Stimulated activated memory B cell treated with anti-CD40 and anti-IgM and Interleukin-4, amounts not matched to agents 10 μg/mL and 1 μg/mL and 100 μg/mL, for 72 hours (primary cell): ENCODE measurements at places on chromosomes 2 and 18.

GRCh38 chr2:190379249-190379964, 28.7 kb upstream of the MFSD6 start:
- no peak for ATAC-seq

GRCh38 chr2:119422360-119423107, 9.1 kb upstream of the TMEM37 start:
- ATAC-seq: no peak

DNA sequence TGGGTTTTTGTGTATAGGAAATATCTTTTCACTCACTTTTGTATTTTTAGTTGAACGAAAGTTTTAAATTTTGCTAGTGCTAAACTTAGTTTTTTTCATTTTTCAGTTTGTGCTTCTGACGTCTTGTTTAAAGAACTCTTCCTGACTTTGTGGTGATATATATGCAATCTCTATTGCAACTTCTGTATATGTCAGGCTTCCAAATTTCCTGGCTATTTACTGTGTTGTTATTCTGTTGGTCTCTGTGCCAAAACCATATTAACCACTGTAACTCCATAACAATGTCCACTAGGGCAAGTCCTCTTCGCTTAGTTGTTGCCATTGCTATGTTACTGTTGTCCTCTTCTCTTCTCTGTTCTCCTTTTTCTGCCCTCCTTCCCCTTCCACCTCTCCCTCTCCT, 3.2 kb upstream of the EHD3 start:
- no peak for ATAC-seq

- no peak for ATAC-seq
Observed at GRCh38 chr2:101014264-101014857, 12.3 kb downstream of the RPL31 start.

- ATAC-seq: no peak
Observed at GRCh38 chr2:32884346-32884745, 62.4 kb upstream of the LTBP1 start.

GRCh38 chr2:53787614-53788289, 908 bp downstream of the ERLEC1 start:
- ATAC-seq: no peak

- peak; percentile 73 for ATAC-seq
Observed at GRCh38 chr2:42105330-42106256, 57.8 kb downstream of the PKDCC start.

DNA sequence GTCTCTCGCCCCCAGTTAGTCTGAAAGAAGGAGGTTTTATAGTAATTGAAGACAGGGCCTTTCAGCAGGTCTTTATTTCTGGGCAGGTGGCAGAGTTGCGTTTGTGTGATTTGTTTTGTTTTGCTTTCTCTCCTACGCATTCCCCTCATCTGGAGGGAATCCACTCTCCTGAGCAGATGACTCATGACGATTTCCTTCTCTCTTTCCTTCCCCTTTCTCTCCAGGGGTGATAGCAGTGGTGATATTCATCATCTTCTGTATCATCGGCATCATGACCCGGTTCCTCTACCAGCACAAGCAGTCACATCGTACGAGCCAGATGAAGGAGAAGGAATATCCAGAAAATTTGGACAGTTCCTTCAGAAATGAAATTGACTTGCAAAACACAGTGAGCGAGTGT, 888.8 kb downstream of the CNTNAP5 start:
- ATAC-seq: no peak

DNA sequence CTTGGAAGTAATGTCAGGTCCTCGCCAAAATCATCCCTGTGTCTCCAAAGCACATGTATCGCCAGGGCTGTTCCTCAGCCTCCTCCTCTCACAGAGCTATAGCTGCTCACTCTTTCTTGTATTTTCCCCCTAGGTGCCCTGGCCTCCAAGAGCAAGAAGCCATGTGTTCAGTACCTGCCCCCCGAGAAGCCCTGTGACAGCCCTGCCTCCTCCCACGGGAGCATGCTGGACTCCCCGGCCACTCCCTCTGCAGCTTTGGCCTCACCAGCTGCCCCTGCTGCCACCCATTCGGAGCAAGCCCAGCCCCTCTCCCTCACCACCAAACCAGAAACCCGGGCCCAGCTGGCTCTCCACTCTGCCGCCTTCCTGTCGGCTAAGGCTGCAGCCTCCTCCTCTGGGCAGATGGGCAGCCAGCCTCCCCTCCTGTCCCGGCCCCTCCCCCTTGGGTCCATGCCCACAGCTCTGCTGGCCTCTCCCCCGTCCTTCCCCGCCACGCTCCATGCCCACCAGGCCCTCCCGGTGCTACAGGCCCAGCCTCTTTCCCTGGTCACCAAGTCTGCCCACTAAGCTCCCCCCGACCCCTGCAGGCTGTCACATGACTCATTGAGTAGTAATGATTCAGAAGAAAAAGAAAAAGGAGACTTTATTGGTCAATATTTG, 18.8 kb downstream of the TGOLN2 start:
- ATAC-seq: peak; percentile 35

DNA sequence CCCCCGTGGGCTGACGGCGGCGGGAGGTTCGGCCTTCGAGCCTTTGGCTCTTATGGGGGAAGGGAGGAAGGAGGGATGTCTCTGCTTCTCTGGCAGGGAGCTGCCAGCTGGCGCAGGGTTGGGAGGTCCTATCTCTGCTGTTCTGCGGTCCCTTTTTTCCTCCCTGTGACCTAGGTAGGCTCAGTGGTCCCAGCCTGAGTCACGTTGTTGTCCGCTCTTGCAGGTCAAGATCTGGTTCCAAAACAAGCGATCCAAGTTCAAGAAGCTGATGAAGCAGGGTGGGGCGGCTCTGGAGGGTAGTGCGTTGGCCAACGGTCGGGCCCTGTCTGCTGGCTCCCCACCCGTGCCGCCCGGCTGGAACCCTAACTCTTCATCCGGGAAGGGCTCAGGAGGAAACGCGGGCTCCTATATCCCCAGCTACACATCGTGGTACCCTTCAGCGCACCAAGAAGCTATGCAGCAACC, 2.5 kb downstream of the DLX1 start:
- no peak for ATAC-seq

- no peak for ATAC-seq
Observed at GRCh38 chr2:173914055-173914927, 50.9 kb downstream of the SP3 start.

DNA sequence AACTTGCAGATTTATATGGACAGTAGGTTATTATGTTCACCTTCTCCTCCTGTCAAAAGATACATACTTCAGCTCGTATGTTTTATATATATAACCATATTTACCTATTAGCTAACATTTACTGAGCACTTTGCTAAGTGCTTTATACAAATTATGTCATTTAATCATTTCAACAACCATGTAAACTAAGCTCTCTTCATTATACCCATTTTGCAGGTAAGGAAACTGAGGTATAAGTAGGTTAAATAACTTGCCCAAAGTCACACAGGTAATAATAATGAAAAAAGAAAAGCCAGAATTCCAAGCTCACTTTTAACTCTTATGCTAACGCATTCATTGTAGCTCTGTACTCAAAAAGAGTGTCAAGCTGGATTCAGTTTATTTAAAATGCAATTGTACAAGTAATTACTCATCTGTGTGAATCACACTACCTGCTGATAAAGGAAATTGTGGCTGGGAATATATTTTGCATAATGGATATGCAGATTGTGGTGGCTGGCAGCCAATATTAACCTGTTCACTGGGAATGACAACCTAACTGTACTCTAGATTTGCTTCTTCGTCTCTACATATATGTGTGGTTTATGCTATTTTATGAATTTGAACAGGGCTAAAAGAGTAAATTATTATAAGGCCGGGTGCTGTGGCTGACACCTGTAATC, 20.6 kb downstream of the SLC16A14 start:
- ATAC-seq: no peak

- no peak for ATAC-seq
Observed at GRCh38 chr2:113827426-113827825, 62.5 kb upstream of the ACTR3 start.

DNA sequence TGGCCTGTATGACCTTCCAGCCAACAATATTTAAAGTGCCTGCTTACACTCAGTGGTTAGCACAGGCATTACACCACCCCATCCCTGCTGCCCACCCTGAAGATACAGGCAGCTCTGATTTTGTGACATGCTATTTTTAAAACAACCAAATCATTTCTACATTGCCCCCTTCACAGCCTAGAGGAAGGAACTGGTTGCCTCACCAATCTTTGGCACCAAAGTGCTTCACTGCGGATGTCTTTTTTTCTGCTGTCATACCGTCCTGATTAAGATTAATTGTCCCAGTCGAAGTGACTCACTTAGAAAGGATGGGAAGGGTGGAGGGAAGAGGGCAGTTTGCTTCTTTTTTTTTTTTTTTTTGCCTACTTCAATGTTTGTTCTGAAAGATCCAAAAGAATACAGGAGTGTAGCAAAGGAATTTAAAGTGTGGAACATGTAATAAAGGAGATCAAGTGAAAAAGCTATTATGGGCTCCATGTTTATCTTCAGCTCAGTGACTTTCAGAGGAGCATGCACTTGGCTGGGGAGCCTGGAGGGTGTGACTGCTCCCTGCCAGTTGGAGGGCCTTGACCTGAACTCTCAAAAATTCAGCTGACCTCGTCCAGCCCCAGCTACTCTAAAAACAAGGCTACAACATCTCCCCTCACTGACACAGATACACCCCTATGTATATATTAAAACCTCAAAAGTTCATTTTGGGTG, 501.1 kb upstream of the TNP1 start:
- ATAC-seq: no peak

- ATAC-seq: no peak
Observed at GRCh38 chr2:179927041-179927440, 65.6 kb upstream of the ZNF385B start.

DNA sequence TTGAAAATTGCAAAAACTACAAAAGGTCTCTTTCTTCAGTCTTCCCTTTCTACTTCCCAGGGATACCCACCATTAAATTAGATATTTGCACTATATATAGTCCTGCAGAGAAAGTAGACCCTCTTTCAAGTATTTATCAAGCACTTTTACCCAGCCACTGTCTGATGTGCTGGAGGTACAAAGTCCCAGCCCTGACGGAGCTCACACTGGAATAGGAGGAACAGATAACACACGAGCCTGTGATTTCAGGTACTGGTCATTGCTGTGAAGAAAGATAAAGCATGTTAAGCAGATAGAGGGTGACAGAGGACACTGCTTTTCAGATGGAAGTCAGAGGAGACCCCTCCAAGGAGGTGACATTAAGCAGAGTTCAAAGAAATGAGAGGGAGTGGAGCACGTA, 19.6 kb downstream of the SEC11C start:
- ATAC-seq: no peak

GRCh38 chr18:31617031-31617717, 25.5 kb downstream of the TTR start:
- ATAC-seq: no peak

DNA sequence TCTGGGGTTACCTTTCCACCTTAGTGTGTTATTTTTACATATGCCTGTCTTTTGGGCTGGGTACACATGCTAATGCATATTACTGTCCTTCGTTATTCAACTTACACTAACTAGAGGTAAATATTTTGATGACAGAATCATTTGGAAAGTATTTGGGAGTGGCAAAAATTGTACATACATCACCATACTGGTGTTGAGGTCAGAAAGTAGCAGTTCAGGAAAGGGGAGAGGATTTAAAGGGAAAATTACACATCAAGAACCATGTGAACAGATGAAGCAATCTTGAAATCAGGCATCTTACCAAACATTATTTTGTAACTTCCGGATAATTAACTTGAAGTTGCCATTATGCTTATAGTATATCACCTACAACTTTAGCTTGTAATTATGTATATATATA, 379.7 kb downstream of the RND3 start:
- ATAC-seq: no peak

DNA sequence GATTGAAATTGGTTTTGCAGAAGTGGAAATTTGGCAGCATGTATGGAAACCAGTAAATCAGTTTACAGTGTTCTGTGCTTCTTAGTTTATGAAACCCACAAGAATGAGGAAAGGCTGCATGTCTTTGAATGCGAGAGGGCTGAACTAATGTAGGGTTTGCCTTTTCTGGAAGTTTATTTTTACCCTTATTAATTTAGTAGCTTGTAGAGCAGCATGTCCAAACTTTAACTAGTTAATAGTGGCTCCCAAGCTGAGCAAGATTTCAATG, 50.4 kb downstream of the LDLRAD4 start:
- no peak for ATAC-seq

GRCh38 chr2:28173377-28173776, 219.3 kb upstream of the FOSL2 start:
- ATAC-seq: no peak

DNA sequence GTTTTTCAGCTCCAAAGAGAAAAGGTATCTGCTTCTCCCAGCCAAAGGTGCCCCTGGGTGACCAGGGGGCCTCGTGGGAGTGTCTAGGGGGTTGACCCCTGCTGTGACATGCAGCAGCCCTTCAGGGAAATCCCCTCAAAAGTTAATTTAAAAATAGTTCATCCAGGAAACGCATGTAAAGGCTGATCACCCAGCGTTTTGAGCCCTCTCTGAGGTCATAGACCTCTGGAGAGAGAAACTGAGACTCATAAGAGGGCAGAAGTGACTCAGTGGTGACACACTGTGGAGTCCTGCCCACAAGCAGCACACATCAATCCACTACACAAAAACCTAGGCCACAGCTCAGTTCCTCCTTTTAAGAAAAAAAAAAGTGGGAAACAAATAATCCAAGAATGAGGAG, 11.9 kb downstream of the GAL3ST2 start:
- peak; percentile 93 for ATAC-seq
